ENCODE measurements at places on chromosomes 2 and 18.

GRCh38 chr2:27958711-27959378 is 68.3 kb downstream of the BABAM2 start:
- DNase-seq, result no peak

DNA sequence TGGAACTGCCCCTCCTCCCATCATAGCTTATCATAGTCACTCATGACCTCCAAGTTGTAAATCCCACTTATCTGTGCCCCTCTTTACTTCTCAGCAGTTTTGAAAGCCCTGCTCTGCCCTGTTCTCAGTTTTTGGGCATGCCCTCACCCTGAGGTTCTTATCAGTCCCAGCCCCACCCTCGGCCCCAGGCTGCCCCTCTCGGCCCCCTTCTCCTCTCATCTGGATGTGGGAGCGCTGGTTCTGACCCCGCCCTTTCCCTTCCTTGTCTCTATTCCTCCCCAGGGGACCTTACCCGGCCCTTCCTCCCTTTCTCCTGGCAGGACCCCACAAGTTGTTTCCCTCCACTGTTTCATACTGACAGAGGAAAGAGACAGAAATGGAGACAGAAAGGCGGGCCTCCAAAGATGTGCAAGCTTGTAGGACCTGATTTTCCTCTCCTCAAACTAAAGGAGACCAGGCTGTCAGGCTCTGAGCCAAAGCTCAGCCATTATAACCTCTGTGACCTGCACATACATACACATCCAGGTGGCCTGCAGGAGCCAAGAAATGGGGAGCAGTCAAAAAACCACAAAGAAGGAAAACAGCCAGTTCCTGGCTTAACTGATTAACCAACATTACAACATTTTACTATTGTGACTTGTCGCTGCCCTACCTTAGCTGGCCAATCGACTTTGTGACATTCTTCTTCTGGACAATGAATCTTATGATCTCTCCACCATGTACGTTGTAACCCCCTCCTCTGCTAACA is 171.0 kb upstream of the HS6ST1 start:
- no peak for DNase-seq

GRCh38 chr2:195411219-195411687 is 245.8 kb upstream of the SLC39A10 start:
- DNase-seq, result no peak

- no peak for DNase-seq
Measured at GRCh38 chr2:1053786-1054185, 103.1 kb downstream of the SNTG2 start.

- DNase-seq, result no peak
Measured at GRCh38 chr18:13465124-13465446, 246.5 kb downstream of the LDLRAD4 start.

DNA sequence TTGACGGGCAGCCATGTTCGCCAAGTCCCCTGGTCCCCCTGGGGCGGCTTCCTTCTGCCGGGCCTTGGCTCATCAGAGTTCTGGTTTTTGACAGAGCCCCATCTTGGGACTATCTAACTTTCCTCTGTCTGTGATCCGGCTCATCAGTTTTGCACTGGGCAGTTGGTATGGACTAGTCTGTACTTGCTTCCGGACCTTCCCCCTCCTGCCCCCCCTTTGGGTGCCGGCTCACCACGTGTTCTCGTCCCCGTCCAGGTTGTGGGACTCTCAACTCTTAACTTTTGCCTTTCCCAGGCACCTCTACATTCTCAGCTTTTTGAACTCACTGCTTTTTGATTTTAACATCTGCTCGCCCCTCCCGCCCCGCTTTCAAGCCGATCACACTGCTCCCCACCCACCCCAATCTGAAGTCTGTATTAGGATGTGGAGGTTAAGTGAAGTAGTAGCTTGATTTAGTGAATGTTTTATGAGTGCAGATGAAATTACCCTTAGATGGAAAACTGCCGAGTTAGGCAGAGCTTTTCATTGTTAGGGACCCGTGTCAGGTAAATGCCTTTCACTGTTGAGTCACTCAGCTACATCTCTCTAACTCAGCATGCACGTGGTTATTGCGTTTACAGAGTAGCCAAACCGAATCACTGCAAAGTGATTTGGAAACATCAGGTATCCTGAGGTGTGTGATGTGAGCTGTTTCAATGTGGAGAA is 874 bp downstream of the WDR43 start:
- no peak for DNase-seq
